Effector CD4-positive, alpha-beta T cell (primary cell): ENCODE measurements at places on chromosomes 11 and 22.

- DNase-seq = peak; percentile 71
Measured at GRCh38 chr11:67437082-67437808, at the start of gene PTPRCAP. Gene PTPRCAP (minus strand): TSS chr11:67437682. CDS start chr11:67437619, 63 bp downstream.

- no peak for DNase-seq
Measured at GRCh38 chr11:65382804-65383368, 440 bp upstream of the SLC25A45 start.

DNA sequence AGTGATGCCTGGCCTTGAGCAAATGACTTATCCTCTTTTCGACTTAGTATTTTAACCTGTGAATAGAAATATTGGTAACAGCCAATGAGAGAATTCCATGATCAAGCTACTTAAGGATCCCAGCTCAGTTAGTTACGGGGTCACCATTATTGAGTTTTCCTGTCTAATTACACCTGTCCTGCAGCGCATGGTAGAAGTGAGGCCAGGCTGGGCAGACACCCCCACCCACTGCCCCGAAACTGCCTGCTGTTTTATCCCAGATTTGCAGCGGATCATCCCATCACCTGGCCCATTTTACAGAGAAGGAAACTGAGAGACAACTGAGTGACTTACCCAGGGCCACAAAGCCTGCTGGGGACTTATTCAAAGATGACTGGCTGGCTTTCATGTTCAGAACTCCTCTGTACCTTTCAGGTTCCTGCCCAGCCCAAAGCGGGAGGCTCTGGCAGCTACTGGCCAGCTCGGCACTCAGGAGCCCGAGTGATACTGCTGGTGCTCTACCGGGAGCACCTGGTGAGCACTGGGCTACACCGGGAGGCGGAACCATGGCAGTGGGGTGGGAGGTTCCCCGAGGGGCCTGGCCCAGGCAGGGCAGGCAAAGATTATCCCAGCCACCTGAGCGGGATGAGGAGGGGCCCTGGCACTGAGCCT, 1.4 kb downstream of the MUS81 start:
- DNase-seq = no peak

- no peak for DNase-seq
Measured at GRCh38 chr11:114185436-114185835, 110.8 kb upstream of the NNMT start.

DNA sequence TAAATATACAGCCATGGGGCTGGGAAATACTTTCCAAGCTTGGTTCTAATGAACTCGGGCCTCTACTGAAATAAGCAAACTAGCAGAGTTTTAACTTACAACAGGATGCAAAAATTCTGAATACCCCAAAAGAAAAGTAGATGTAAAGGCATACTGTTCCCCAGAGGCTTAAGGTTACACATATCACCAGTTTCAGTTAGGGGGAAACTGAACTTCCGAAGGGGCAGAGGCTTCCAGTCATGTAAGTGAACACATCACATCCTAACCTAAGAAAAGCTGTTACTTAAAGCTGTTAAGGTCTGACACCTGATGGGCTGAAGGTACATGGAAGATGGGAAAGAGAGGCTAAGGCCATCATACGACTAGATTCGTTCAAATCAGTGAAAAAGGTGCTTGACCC, 2.3 kb downstream of the GAB2 start:
- DNase-seq = no peak

- DNase-seq = no peak
Measured at GRCh38 chr11:130478881-130479280, 30.4 kb downstream of the ADAMTS15 start.

- DNase-seq = no peak
Measured at GRCh38 chr11:32033067-32033466, 57.8 kb upstream of the RCN1 start.

- DNase-seq = no peak
Measured at GRCh38 chr22:45546333-45547015, 43.8 kb downstream of the FBLN1 start.

DNA sequence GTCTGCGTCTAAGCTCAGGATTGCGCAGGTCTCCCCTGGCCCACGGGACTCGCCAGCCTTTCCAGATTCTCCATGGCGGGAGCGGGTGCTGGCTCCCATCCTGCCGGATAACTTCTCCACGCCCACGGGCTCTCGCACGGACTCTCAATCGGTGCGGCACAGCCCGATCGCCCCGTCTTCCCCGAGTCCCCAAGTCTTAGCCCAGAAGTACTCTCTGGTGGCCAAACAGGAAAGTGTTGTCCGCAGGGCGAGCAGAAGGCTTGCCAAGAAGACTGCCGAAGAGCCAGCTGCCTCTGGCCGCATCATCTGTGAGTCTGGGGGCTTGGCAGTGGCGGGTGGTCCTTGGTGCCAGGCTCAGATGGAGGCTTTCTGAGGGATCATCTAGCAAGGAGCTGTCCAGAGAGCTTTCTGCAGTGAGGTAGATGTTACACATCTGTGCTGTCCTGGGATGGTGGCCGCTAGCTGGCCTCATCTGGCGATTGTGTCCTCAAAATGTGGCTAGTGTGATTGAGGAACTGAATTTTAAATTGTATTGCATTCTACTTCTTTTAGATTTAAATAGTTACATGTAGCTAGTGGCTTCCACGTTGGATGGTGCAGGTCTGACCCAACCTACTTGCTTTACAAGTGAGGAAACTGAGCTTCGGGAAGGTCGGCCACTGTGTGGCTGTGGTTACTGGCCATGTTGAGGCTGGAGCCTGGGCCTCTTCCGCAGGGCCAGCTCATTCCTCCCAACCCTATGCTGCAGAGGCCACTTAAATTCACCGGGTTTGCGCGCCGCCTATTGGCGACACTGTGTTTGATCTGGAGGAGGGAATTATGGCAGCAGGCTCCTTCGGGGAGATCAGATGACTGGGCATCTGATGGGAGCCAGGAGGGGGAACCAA, 6.7 kb downstream of the INCENP start:
- DNase-seq = no peak

DNA sequence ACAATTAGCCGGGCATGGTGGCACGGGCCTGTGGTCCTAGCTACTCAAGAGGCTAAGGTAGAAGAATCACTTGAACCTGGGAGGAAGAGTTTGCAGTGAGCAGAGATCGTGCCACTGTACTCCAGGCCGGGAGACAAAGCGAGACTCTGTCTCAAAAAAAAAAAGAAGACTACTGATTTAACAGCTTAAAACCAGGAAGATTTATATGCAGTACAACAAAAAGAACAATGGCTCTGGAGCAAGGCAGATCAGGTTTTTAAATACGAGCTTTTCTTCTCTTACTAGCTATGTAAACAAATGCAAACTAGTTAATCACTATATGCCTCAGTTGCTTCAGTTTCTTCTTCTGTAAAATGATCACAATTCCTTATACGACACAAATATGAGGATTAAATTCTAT, 6.9 kb downstream of the FAM168A start:
- no peak for DNase-seq

DNA sequence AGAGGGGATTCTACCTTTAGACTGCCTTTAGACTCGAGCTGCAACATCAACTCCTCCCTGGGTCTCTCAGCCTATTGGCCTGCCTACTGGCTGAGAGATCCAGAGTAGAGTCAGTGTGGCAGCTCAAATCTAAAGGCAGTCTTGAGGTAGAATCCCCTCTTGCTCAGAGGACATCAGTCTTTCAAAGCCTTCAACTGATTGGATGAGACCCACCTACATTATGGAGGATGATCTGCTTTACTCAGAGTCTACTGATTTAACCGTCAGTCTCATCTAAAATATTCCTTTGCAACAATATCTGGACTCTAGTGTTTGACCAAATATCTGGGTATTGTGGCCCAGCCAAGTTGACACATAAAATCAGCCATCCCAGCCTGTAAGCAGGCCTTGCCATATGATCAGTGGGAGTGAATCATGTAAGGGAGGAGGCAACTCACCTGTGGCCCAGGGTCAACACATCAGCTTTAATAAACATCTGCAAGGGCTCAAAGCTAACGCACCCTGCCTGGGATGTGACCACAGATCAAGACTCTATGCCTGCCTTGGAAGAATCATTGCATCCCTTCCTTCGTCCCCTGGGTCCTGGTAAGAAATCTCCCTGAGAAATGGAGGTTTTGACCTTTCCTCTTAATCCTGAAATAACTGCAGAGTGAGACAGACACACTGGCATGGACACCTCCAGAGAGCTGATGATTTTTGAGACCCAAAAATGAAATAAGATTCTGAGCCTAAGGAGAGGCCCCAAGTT, 198.0 kb downstream of the DBX1 start:
- no peak for DNase-seq

DNA sequence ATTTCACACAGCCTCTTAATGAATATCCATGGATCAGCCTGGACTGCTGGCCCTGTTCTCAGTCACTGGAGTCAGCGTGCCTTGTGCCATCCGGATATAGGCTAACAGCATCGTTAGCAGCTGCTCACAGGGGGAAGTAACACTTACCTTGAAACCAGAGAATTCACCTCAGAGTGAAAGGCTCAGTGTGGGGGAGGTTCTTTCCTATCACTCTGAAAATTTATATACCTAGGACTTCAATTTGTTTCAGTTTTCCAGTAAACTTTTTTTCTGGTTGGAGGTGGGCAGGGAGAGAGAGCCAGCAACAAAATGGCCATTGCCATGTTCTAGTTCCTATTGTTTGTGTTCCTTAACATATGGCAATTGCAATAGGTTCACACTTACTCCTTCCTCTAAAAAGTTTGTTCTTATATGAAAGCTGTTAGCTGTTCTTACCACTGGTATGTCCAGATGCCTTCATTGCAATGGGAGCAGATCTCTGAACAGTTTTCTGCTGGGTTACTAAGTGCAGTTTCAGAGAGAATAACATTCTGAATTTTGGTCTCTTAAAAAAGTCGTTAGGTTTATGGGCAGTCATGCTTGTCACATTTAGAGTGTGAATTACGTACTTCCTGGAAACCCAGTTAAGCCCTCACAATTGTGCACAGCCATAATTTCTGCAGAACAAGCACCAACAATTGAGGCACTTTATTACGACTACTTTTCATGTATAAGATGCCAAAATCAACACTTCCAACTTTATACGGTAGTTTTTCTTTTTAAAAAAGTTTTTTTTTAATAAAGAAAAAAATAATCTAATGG, 247.6 kb downstream of the CADM1 start:
- no peak for DNase-seq

- no peak for DNase-seq
Measured at GRCh38 chr22:42365942-42366695, 66.1 kb downstream of the NFAM1 start.

DNA sequence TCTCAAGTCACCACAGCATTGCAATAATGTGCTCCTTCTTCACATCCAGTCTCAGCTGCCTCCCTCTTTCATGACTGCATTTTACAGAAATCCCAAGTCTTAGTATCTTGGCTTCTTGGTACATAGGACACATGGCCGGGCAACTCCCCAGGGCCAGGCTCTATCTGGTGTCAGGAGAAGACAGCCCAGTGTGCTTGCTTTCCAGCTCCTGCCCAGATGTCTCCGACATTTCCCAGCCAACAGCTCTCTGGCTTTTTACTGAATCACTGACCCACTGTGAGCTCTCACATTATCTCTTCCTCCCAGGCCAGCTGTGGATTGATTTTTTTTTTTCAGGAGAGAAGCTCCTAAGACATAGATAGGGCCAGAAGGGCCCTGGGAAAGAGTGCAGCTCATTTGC, 346.0 kb upstream of the C11orf87 start:
- no peak for DNase-seq

DNA sequence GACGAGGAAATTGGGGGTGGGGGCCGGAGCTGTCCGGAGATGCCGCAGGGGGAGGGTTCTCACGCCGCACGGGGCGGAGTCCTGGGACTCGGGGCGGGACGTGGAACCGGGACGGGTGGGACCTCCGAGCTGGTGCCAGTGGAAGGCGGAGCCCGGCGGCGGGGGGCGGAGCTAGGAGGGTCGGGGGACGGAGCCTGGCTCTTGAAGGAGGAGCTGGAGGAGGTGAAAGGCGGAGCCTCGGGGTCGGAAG, 271 bp downstream of the FKBP2 start:
- DNase-seq = peak; percentile 98

DNA sequence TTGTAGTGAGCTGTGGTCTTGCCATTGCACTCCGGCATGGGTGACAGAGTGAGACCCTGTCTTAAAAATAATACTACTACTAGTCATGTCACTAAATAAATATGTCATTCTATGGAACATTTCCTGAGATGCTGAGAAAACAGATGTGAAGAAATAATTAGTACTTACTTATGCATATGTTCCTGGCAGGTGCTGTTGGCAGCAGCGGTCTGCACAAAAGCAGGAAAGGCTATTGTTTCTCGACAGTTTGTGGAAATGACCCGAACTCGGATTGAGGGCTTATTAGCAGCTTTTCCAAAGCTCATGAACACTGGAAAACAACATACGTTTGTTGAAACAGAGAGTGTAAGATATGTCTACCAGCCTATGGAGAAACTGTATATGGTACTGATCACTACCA, 8.8 kb downstream of the ARCN1 start:
- DNase-seq = no peak

GRCh38 chr11:79255965-79256364, 184.9 kb downstream of the TENM4 start:
- DNase-seq = no peak

DNA sequence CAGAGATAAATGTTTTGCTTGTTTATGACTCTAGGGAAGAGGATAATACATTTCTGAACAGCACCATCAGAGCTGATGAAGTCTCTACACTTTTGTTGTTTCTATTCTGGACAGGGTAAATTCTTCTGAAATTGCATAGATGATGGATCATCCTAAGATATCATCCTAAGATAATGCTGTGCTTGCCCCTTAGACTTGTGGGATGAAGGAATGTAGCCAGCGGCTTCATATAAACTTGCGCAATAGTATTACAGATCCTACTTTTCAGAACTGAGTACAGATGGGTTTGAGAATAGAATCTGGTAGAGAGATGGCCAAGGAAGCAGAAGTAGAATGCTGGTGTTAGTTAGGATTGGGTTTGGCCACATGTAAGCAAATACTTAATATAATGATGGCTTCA, 61.0 kb downstream of the NCAM1 start:
- no peak for DNase-seq

DNA sequence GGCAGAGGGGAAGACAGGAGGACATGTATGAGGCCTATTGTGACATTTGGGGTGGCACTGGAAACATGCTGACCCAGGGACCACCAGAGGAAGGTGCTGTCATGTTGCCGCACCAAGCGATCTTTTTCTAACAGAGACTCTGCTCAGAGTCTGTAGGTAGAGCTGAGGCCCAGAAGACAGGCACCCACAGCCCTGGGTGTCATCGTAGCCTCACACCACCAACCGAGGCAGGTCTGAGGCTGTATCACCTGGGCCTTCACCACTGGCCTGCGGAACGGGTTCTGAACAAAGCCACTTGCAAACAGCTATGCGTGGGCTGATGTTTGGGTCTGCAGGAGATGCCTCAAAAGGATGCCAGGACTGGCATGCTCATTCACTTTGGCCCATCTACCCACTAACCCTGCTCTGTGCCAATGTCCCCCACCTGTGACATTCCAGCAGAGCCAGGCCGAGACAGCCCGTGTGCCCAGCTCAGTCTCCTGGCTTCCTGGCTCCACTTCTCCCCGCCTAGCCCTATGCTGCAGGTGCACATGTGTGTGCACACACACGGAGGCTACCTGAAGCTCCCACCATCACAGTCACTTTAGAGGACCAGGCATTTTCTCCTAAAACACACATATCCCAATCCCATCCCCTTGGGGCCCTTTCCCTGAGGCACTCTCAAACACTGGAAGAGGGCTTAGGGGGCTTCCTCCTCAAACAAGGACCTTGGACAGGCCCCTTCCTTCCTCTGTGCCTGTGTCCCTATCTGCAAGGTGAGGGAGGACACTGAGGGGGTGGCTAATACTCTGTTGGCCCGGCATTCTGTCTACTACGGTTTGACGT, 3.6 kb downstream of the TRIM29 start:
- no peak for DNase-seq

GRCh38 chr11:20397281-20397680, 9.8 kb downstream of the PRMT3 start:
- DNase-seq = no peak
